ENCODE measurements at places on chromosomes 4 and X.

GRCh38 chr4:24604558-24605214 lies 20.3 kb upstream of the DHX15 start:
- no peak for DNase-seq

DNA sequence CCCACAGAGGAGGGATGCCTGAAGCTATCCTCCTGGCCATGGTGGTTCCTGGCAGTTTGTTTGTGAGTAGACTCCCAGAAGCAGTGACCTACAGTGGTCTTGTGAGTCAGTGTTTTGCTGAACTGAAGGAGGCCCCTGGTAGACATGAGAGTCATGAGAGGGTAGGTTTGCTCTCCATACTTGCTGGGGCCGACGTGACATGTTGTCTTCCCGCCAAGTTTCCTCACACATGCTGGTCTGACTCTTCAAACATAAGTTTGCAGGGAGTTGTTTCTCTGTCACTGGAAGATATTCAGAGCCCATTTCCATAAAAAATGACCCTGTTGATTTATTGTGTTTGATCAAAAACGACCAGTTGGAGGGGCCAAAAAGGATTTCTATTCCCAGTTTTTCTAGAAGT lies 131.1 kb upstream of the SCML1 start:
- no peak for DNase-seq

GRCh38 chr4:624705-625590 lies at the start of gene PDE6B:
TSS of gene PDE6B (plus strand) at chr4:625573. CDS start at chr4:625627, 54 bp downstream.
- no peak for DNase-seq

DNA sequence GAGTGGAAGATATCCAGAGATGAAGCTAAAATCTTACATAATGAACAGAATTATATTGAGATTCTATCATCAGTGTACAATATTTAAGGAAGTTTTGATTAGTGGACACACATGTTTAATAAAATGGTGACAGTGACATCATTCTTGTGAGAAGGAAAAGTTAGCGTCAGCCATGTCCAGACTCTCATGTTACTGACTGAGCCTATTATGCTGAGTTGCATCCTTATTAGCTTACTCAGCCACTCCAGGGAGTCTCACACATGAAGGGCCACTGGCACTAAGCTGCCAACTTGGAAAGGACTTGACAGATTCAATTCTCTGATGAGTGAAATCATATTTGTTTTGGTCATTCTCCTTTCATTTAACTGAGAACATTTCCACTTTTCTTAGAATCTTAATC lies 170.6 kb downstream of the BANK1 start:
- DNase-seq: no peak

- no peak for DNase-seq
Observed at GRCh38 chr4:56052966-56053365, 104.2 kb downstream of the CEP135 start.

DNA sequence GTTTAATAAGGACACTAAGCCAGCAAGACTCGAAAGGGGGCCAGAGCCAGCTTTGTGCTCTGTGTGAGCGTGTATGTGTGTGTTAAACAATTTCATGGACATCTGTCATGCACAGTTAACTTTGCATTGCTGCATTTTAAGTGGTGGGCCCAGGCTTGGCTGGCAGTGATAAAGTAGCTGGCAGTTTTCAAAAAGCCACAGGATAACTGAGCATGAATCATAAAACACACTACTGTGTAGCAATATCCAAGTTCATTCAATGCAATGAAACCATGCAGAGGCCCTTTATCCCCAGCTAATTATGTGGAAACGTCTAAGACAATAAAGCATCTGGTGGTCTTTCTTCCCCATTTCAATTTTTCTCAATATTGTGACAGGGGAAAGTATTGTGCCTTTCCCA lies 132.9 kb downstream of the NKX6-1 start:
- no peak for DNase-seq

DNA sequence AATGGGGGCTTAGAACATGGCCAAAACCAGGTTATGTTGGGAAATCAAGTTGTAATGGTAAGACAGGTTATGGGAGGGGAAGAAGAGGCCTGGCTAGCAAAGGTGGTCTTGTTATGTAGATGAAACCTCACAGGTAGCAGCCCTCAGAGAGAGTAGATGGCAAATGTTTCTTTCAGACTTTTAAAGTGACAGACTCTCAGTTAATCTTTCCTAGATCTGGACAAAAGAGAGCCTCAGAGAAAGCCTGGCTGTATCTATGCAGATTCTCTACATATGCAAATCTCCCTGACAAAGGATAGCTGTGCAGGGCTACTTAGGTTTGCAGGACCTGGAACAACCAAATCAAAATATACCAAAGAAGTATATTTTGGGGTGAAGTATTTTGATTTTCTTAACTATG lies 284.1 kb upstream of the AMOT start:
- DNase-seq: no peak

DNA sequence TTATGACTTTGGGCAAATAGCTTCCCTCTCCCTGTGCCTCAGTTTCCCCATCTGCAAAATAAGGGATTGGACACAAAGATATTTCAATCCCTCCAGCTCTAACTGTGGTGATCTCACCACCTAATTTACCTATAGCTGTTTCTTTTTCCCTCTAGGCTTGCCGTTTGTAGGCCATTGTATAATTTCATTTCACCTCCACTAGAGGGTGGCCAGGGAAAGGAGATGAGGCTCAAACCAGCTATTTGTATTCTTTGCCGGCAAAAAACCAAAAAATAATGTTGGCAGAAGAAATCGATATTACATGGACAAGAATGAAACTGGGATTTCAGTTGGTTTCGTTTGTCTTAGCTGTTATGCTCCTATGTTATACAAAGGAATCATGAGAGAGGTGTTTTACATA lies 36.1 kb upstream of the DOCK11 start:
- no peak for DNase-seq

GRCh38 chrX:38379088-38379487 lies 26.7 kb downstream of the OTC start:
- no peak for DNase-seq

- no peak for DNase-seq
Observed at GRCh38 chr4:165874072-165874790, 1.2 kb downstream of the TLL1 start.

- no peak for DNase-seq
Observed at GRCh38 chr4:79199743-79200142, 126.1 kb downstream of the NAA11 start.

- DNase-seq: peak; percentile 71
Observed at GRCh38 chrX:154546354-154547244, at the start of gene G6PD. TSS of gene G6PD (minus strand) at chrX:154546846. CDS start at chrX:154546155, 691 bp downstream.

DNA sequence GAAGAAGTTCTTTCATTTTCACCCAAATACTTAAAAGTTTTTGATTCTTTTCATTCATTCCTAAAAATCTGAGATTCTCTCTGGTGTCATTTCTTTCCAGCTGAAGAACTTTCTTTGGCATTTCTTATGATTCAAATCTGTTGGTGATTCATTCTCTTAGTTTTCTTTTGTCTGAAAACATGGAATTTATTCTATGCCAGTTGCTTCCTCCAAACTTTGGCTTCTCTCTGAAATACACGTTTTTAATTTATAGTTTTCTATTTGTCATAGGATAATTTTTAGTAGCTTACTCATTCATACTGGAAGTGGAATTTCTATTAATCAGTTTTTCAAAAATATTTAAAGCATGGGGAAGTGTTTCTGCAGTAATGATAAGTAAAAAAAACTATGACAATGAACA lies 1012.0 kb downstream of the RPA4 start:
- DNase-seq: no peak

GRCh38 chr4:184368290-184368689 lies 106.1 kb downstream of the IRF2 start:
- no peak for DNase-seq

DNA sequence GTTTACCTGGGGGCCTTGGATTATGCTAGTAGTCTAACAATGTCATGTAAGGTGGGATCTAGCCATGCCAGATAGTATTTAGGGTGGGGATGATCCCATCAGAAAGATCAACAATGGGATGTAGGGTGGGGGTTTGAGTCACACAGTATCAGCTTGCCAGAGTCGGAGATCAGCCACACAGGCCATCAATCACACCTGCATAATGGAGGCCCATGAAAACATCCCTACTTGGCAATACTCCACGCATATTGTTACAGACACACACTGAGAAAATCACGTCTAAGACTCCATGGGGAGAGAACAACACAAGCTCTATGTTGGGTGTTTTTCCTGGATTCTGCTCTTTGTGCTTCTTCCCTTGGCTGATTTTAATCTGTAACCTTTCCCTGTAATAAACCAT lies 49.5 kb upstream of the SLC25A4 start:
- no peak for DNase-seq

DNA sequence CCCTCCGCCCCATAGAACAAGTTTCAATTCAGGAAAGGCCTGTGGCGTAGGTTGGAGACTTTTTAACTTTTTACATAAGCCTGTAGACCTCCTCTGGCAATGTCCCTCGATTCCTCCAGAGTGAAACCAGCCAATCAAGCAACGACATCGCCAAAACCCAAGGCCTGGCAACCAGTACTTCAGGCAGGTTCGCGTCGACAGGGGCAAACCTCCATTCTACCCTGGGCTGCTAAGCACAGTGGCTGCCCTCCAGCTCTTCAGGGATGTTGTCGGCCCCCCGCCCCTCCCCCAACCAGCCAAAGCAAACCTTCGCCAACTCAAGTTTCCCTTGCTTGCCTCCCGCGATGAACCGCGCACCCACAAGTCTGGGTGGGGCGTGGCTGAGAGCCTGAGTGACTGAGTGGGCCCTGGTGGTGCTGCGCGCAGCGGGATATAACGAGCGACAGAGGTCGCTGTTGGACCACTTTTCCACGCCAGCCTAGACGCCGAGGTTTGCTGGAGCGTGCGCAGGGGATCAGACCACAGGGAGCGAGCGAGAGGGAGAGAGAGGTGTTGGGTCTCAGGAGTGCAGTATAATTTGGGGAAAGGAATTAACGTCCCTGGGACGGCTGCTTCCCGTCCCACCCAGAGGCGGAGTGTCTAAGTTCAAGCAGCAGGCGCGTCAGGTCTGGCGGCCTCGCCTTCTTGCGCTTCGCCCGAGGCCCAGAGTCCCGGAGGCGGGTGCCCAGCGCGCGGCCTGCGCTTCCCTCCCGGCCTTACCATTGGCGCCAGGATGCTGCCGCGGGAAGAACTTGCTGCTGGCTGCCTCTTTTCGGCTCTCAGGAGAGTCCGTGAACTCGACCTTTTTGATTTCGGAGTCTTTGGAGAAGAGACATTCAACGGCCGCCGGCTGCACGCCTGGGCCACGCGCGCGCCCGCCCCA lies 9.0 kb upstream of the PITX2 start:
- no peak for DNase-seq

DNA sequence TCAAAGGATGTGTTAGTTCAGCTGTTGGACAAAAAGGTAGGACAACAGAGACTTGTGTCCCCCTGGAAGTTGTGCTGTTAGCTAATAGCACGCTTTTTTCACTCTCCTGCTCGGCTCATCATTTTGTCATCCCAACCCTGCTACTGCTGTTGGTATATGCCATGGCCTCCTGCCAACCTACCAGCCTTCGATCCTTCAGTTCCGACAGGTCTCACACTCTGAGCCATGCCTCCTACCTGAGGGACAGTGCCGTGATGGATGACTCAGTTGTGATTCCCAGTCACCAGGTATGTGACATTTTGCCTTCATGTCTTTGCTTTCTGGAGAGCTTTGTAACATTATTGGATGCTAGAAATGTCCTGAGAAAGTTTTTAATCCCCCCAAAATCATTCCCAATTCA lies 268.1 kb downstream of the ANK2 start:
- DNase-seq: no peak

- no peak for DNase-seq
Observed at GRCh38 chr4:160251522-160252170, 1148.8 kb downstream of the RAPGEF2 start.

DNA sequence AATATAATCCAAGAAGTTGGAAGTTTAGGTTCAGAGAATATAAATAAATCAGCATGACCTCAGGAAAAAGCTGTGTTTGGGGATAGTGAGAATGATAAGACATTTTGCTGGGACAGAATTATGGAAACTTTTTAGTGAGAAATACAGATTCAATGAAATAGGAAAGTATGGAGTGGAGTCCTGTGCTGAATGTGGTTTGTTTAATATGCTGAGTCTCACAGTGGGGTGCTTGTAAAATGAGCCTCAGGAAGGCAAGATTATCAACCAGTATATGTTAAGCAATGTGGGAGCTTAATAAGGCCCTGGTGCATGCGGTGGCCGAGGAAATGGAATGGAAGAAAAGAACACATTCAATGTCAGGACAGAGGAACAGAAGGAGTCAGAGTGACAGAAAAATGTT lies 1554.7 kb upstream of the TENM3 start:
- DNase-seq: no peak

GRCh38 chr4:11746734-11747133 lies 318.0 kb upstream of the HS3ST1 start:
- no peak for DNase-seq

DNA sequence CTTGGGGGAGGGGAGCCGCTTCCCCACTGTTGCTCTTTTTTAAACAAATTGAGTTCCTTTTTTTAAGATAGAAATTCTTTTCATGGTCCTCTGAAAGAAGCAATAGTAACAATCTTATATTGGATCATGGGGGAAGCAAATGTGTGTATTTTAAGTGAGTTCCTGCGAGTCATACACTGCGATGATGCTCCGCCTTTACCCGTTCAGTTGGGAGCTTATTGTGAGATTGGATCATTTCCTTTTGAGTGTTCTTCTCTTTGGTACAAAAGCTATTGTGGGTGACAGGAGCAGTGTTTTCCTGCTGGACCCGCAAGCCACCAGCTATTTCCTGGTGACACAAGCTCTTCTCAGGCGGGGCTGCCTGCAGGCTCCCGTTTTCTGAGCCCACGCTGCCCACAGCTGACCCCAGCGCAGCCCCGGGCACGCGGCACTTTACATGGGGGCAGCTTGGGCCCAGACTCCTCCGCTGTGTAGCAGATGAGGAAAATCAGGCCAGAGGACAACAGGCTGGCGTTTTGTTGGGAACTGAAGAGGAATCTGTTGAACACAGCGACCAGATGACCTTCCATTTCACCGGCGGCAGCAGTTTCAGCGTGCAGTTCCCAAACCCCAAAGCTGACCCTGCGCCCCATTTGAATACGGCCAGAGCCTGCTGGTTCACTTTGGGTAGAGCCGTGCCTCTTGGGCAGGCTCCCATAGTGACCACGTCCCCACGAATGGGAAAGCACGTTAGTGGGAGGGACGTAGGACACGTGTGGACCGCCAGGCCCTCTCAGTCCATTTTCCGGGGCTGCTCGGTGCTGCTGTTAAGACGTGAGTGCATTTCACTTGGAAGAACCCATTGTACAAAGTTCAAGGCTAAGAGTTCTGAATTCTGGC lies 12.2 kb downstream of the TADA2B start:
- no peak for DNase-seq

- no peak for DNase-seq
Observed at GRCh38 chr4:42906891-42907759, 14.6 kb downstream of the GRXCR1 start.

DNA sequence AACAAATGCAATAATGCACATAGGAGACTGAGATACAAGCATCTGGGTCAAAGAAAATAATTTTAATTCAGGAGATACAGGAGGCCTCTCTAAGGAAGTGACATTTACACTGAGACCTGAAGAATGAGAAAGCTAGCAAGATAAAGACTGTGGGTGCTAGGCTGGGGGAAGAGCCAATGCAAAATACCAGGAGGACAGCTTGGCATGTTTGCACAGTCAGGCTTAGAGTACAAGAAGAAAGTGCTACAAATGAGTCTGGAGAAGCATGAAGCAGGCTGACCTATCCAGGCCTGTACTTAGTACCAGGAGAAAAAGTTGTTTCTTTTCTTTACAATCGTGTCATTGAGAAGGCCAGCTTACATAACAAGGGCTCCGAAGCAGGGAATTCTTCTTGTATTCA lies 56.9 kb downstream of the GABRB1 start:
- DNase-seq: no peak
